Stimulated activated CD8-positive, alpha-beta memory T cell treated with anti-CD3 and anti-CD28 coated beads, Interleukin-4, amount 100 ng/mL, for 1 hour (primary cell): ENCODE measurements at places on chromosomes 1 and 21.

DNA sequence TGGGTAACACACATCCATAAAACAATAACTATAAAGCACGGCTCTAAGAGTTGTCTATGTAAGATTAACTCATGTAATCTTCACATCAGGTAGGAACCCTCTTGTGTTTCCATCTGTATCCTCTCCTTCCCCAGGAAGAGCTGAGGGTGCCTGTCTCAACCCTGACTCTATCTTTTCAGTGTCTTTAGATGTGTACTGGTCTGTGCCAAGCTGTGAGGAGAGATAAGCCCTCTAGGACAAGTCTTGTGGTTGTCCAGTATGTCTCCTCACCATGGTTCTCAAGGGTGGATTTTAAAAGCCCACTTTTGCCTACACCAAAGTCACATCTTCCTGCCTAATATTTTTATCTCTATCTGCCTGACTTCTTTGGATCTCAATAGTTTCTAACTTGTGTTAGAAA is 300.1 kb downstream of the KCNT2 start:
- no peak for DNase-seq

DNA sequence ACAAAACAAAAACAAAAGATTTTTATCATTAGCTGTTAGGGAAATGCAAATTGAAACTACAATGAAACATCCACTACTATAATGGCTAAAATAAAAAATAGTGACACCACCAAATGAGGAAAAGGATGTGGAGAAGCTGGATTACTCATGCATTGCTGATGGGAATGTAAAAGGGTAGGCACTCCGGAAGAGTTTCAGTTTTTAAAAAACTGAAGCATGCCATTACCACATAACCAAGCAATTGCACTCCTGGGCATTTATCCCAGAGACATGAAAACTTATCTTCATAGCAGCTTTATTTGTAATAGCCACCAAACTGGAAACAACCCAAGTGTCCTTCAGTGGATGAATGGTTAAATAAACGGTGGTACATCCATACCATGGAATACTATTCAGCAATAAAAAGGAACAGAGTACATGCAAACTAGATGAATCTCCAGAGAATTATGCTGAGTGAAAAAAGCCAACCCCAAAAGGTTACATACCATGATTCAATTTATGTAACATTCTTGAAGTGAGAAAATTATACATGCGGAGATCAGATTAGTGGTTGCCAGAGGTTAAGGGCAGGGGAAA is 14.5 kb upstream of the CFAP298 start:
- DNase-seq: no peak

GRCh38 chr1:166627558-166627957 is 211.7 kb upstream of the POGK start:
- DNase-seq: no peak

DNA sequence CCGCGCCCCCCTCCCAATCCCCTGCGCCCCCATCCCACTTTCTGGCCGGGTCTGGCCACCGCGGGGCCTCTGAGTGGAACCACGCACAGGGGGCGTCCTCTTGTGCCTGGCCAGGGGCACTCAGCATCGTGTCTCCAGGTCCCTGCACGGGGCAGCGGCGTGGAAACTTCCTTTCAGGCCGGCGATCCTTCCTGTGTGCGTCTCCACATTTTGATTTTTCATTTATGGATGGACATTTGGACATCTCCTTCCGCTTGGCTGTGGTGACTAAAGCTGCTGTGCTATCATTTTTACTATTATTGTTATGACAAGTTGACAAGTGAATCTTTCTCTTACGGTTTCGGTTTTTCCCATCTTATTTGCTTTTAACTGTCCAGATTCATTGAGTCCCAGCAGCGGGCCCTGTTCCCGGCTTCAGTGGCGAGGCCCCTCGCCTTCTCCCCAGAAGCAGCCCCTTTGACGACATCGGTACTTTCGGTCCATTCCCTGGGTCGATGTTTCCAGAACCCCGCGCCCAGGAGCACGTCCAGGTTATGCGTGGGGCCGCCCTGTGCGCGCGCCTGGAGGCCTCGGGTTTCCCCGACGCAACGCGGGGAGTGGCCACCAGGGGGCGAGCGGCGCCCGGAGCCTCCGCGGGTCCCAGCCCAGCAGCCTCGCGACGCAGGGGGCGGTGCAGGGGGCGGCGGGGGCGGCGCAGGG is 12.4 kb upstream of the SLC19A1 start:
- peak; percentile 88 for DNase-seq

DNA sequence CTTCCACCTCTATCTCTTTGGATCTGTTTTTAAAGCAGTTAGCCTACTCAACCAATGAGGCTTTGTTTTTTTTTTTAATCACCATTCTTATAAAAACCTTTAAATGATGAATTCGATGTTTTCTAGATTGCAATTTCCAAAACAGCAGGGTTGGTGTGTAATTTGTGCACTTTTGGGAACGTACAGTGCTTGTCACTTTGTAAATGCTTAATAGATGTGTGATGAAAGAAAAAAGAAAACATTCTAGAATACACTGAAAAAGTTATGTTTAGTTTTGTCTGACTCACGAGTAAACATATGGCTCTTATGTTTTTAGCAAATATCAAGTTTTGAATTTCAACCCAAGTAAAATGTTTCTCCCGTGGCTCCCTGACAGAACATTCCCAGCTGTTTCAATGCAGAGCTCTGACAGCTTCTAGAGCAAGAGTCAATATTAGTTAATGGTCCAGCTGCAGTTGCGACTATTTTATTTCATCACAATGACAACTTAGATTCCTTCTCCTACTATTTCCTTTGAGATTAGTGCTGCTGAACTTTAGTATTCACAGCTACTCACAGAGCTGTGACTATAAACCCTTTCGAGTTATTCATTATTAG is 362.5 kb upstream of the ADAMTS5 start:
- DNase-seq: no peak

DNA sequence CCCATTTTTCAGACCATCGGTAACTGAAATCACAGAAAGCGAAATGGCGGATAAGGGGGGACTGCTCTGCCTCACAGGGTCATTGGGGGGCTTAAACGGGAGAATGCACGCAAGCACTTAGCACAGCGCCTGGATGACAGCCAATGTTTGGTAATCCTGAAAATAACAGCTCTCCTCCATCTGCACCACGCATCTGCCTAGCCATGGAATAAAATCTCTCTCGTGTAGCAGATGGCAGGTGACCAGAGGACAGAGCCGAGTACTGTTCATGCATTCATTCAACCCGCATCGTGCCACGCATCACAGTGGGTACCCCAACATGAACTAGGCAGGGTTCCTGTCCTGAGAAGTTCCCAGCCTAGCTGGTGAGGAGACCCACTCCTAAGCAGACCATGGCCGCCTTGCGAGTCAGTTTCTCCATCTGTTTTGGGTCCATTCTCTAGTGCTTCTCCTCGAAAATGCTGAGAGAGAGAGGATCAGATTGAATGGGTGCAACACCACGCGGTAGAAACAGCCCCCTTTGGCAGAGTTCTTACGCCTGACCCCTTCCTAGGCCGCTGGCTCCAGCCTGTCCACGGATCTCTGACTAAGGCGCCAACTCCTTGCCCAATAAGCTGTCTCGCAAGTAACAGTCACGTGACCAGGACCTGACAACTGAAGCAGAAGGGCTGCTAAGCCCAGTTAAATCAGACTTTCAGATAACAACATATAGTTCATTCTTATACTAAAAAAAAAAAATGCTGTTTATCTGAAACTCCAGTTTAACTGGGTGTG is 7.3 kb downstream of the SLC1A7 start:
- no peak for DNase-seq

DNA sequence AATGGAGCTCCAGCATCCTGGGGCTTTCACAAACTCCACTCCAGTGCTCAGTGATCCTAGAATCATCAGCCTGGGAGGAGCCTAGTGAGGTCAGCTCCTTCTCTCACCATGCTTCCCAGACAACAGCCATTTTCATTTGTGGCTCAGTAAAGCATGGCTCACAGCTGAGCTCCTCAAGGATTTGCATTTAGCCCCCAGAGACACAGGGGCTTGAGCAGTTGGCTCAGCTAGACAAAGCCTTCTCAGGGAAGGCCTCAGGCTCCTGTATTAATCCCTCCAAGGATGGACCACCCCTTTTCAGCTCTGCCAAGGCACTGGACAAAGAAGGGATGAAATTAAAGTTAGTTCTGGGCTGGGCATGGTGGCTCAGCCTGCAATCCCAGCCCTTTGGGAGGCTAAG is 39.5 kb downstream of the ERI3 start:
- no peak for DNase-seq

DNA sequence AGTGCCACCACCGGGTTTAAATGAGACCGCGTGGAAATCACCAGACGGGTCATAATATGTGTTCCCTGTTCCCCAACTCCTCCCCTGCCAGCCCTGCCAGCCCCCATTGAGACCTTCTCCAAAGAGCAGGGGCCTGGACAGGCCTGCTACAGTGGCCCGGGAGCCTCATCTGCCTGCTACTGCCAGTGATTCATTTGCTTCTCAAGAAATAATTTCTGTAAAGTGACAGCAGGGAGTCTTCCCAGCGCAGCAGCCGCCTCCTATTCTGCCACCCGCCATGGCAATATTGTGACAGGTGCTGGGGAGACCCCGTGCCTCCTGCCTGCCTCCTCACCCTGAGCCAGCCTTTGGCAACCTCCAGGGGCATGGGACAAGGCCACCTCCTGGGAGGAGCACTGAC is 8.9 kb downstream of the IFFO2 start:
- DNase-seq: no peak

DNA sequence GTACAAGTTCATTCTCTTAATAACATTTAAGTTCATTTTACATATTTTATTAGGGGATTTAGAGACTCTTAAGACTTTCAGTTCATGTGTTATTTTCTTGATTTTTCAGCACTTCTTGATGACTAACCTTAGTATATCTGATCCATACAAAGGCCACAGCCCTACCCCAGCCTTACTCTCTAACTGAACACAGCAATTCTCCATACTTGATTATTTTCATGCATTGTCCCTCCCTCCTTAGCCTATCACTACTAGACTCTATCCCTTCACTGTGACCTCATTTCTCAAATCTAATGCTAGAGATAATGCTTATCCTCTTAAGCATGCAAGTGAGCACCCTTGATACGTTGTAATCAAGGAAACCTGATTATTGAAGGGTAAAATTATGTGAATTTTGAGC is 15.2 kb downstream of the PRKAA2 start:
- DNase-seq: no peak

DNA sequence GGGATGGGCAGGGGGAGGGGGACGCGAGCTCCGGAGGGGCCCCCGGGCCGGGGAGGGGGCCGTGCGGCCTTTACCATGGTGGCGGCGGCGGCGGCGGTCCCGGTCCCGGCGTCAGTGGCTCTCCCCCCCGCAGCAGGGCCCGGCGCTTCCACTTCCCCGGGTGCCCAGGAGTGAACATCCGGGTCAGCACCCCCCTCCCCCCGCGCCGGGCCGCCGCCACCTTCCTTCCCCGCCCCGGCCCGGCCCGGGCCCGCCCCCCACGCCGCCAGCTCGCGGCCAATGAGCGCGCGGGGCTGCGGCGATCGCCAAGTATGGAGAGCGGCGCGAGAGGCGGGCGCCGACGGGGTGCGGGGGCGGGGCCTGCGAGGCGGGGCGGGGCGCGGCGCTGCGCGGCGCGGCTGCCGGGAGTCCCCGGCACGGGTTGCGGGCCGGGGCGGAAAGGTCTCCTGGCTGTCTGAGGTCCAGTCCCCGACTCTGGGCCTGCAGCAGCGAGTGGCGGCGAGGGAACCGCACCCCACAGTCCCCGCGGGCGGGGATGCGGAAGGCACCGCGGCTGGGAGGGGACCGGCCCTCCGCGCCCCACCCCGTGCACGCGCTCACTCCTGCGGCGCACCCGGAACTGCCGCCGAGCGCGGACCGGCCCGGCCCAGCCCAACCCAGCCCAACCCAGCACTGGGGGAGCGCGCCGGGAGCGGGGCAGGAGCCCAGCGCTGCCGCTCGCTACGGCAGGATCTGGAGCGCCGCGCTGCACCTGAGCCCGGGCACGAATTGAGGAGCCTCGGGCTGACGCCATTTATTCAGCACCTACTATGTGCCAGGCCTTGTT is at the start of gene CAPZB:
TSS of gene CAPZB (minus strand) at position 178 of the 826 bp plus-strand sequence. CDS start at position 77, 101 bp downstream.
- DNase-seq: peak; percentile 90

- no peak for DNase-seq
Observed at GRCh38 chr1:173503391-173503790, 26.3 kb downstream of the PRDX6 start.

- no peak for DNase-seq
Observed at GRCh38 chr1:193661385-193661784, 475.0 kb upstream of the B3GALT2 start.

DNA sequence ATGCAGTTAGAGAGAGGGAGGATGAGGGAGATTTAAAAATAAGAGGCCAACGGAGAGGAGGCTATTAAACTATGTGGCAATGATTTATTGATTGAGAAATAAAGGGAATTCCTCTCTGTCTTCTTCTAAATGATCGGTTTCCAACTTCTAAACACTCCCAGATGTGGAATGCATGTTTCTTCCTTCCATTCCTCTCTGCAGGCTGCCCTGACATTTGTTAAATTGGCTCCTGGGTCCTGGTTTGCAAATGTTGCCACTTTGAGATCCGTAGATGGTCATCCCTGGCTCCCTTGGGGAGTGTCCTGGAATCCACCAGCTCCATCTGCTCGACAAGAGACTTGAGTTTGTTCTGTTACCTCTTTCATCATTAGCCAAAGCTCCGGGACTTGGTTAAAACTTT is 10.3 kb upstream of the C1orf198 start:
- no peak for DNase-seq

DNA sequence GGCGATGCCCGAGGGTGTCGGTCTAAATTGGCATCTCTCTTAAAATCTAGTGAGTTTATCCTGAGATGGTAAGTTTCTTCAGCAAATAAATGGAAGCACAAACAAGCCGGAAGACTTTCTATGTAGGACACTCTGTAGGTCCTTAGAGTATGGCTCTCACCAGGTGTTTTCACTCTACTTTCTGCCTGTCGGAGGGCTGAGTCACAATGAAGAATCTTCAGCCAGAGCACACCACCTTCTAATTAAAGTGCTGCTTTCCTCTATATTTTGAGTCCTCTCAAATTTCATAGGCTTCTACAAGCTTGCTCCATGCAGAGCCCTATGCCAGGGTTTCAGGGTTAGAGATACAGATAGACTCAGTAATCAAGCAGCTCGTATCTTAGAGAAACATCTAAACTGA is 27.1 kb downstream of the KCNK1 start:
- DNase-seq: no peak

DNA sequence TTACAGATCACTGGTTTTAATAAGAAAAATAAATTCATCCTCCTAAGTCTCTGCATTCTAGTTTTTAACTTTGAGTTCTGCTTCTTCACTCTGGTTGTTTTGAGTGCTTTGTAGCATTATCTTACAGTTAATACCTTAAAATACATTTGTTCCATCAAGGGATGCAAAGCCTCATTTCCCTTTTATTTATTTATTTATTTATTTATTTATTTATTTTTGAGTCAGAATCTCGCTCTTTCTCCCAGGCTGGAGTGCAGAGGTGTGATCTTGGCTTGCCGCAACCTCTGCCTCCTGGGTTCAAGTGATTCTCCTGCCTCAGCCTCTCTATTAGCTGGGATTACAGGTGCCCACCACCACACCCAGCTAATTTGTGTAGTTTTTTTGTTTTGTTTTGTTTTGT is 147.8 kb downstream of the ZNF326 start:
- DNase-seq: no peak

DNA sequence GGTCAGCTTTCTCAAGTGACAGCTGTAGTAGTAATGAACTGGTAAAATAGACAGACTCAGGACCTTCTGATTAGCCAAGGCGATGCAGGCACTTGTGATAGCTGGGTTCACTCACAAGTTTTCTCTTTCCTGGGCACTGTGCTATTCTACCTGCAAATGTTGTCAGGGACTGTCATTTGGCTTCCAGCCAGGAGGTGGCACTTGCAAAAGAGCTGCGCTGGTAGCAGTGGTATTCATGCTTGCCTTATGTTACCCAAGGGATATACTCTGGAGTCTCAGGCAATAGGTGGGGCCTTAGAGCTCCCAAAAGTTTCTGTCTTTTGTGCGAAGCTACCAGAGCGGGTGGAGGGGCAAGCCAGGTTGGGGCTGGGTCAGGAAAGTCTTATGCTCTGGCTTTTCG is 23.5 kb downstream of the IFI44 start:
- no peak for DNase-seq
